Stromal cell of bone marrow (primary cell): ENCODE measurements at places on chromosomes 12 and 14.

- no peak for DNase-seq
These were observed 111.1 kb upstream of the AMIGO2 start for GRCh38 chr12:47190905-47191304.

DNA sequence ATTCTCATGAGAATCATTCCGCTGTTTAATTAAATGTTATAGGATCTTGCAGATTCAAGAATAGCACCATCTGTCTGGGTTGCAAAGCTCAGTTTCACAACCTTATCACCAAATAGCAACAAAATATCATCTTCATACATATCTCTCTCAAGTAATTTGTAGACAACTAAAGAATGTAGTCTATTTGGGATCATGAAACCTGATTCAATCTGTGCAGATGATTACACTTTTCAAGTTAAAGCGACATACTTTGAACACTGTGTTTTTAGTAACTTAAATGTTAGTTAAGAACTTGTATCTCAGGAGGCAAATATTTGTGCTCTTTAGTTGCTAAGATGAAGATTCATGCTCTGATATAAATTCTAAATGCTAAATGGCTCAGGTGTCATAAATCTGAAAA, 14.8 kb downstream of the MED13L start:
- no peak for DNase-seq

GRCh38 chr12:31311634-31312258, 14.2 kb downstream of the SINHCAF start:
- DNase-seq, result no peak

DNA sequence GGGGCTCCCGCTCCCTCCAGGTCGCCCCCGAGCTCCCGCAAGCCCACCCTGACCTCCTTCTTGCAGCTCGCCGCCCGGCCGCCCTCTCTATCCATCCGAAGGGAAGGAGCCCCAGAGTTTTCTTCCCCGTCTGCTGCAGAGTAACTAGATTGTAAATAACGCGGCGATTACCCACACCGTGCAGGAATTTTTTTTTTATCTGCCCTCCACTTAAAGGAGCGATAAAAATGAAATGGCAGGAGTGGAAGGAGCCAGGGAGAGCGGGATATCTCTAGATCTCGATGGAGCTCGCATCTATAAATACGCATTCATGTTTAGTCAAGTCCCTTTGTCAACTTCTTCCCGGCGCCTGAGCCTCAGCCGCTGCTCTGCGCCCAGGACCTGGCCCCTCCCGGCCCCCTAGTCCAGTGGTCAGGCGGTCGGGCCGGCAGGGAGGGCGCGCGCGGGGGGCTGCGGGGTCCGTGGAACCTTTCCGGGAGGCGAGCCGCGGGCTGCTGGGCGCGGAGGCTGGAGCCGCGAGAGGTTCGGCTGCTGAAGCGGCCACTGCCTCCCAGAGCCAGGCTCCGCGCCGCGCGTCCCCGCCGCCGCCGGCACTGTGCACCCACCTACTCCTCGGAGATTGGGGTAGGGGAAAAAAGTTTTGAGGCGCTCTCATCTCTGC, 386.0 kb downstream of the BCAT1 start:
- DNase-seq, result no peak

DNA sequence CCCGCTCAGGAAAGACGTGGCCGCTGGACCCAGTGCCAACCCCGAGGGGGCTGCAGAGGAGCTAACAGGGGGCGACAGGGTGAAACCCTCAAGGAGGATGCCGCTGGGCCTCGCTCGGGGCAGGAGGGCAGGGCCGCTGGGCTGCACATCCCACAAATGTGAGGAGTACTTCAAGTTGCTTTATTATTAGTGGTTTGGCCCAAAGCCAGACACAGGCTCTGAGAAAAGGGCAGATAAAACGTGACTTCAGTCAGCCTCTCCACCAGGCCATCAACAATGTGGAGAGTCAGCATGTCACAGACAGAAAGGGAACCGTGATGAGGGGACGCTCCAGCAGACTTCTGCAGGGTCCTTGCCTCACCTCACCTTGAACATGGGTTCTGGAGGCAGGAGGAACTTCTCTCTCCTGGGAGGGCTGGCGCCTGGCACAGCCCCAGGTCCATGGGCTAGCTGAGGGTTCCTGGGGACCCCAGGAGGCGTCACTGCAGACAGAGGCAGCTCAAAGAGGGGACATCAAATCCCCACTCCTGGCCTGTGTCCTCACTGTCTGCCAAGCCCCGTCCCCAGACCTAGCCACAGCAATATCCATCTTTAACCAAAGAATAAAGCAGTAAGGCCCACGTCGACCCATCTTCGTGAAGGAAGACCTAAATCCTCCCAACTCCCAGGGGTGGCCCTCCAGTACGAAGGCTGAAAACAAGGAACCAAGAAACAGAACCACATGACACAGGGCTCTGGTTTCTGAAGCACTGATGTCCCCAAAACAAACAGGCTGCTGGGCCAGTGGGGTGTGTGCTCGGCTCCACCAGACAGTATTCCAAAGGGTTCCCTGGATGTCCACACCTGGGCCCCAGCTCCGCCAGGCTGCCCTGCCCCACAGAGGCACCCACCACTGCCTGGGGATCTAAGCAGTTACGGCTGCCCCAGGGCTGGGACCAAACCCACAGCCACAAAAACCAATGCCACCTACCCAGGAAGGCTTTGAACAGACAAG, 35.1 kb downstream of the CCDC85C start:
- DNase-seq, result no peak
